ENCODE measurements at places on chromosomes 5 and 9.
A peak's percentile ranks its signal among the peaks of the same experiment; 100 is the strongest.

DNA sequence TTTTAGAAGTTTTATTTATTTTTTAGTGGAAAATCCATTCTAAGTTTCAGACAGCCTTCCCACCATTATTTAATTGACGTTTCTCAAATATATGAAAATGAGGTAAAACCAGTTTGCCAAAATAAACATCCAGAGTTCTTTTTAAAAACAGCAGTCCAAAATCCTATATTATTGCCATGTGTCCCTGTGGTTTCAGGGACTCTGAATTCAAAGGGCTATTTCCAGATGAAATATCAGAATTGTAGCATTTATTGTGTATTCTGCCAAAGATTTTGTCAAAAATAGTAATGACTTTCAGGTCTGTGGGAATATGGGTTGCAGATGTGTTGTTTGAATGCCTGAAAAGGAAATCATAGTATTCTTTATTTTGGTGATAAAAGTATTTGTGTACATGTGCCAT, 41.6 kb downstream of the XRCC4 start:
- no peak for DNase-seq

DNA sequence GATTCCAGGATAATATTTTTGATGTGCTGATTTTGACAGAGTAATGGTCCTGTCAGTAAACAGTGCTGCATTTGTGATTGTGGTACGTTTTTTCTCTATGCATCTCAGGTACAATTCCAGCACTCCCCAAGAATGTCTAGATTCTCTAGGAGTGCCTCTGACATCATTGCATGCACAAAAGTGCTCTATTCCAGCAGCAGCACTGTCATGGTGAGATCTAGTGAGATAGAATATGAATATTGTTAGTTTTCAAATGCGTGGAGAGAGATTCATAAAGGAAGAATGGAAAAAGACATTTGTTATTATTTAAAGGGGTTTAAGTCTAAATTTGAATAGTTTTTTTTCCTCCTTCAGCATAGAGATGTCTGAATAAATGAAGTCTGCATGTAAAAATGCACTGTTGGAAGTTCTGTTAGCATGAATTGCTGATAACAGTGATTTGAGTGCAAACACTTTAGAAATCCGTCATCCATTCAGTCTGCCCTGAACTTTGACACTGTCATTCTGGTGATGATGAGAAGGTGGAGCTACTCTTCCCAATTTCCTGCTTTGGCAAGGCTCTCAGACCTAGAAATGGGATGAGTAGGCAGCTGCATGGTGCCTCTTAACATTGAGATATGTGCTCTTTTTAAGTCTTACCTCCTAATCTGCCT, 84.6 kb downstream of the GAPVD1 start:
- DNase-seq: no peak

DNA sequence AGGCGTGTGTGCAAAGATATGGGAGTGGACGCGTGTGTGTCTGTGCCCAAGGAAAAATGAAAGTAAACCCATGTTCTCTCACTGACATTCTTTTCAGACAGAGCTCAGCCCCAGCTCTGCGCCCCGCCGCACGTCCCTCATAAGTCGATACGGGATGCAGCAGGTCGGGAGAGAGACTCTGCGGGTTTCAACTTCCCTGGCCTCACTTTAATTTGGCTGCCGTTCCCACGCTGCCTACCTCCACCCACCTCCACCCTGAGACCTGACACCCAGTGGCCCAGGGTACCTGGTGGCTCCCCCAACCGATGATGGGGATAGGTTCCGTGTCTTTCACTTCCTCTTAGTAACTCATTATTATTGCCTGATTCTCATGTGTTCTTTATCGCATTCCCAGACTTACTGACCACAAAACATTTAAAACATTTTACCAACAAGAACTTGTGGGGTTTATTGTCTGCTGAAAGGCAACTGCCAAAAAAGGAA, 19.4 kb downstream of the LHX2 start:
- no peak for DNase-seq

GRCh38 chr5:74638970-74639806, 1.3 kb downstream of the ENC1 start:
- DNase-seq: no peak

- DNase-seq: no peak
Measured at GRCh38 chr9:21750021-21750735, 52.3 kb upstream of the MTAP start.

DNA sequence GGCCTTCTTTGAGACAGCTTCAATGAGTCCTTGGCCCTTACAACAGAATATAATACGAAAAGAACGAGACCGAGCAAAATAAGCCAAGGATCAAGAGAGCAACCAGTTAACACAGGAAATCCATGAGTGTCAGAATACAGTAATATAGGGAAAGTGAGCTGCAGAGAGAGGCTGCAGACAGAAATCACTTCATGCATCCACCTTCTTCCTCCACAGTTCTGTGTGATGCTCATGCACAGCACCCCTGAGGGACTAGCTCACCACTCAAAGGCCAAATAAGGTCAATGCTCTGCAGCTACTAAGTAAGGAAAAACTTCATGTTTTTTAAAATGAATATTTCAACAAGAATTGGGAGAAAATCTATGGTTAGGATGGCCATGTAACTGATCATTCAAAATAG, 257.1 kb downstream of the MCTP1 start:
- no peak for DNase-seq

- DNase-seq: no peak
Measured at GRCh38 chr5:175718401-175719108, 60.7 kb downstream of the HRH2 start.

DNA sequence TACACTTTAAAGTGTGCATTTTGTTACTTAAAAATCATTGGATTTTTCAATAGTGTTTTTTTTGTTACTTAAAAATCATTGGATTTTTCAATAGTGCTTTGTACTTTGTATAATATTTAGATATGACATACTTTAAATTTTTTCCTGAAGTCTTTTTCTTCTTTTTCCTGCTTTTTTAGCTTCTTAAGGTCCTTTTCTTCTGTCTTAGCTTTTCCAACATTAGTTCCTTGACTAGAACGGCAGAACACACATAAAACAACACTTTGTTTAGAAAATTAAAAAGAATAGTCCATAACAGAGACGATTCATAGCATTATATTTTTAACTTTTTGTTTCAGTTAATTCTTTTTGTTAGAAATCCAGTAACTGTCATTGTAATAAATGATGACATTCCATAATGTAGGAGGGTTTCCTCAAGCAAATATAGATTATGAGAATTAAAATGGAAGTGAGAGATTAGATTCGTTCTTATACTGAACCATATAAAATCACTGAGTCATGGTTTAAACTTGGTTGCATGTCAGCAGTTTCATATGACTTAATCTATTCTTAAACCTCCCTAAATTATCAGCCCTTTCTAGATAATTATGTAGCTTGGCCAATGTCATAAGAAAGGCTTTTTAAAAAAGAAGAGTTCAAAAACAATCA, 45.3 kb upstream of the RICTOR start:
- DNase-seq: no peak

DNA sequence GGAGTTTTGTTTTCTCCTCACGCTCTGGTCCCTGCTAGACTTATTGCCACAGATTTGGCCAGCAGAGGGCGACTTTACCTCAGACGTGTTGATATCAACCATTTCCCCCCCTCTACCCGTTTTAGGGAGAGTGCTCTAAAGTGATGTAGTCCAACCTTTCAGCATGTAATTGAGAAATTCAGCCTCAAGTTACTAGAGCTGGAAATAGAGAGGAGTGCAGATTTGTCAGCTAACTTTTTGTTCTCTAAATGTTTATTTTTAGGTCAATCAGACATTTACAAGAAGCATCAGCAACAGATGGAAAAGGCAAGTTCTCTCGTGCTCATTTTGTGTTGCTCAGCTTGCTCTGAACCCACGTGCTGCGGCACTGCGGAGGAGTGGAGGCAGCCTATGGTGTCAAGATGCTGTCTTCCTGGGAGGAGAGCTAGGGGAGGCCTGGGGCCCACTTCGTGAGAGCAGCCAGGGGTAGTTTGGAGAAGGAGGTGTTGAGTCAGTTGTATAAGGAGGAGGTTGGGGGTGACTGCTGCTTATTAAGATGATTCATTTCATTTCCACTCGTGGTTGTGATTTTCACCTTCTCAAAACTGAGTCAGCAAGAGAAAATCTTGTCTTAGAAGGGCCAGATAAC, 53.6 kb downstream of the GPR107 start:
- DNase-seq: peak; percentile 13

- no peak for DNase-seq
Measured at GRCh38 chr9:73116031-73116430, 35.6 kb upstream of the ANXA1 start.

DNA sequence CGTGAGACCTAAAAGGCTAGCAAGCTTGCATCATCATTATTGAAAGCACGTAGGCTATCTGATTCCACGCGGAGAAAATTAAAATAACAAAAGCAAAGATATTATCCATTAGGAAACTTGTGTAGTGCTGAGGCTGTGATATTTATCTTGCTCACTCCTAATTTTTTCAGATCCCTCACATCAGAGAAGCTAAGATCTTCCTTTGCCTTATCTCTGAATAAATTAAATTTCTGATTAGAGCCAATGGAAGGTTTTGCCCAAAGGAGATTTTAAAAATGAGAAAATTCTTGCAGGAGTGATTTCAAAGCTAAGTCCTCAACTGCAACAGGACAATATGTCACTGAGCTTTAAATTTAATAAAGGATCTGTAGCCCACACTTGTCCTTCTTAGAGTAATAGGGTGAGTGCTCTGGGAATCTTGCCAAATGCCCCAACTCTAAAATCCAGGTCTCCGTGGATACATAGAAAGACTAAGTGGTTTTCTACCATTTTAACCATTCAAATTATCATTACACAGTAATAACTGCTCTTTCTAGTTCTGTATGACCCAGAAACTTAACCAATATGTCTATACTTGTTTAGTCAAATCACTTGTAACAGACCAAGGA, 295.0 kb downstream of the CAAP1 start:
- no peak for DNase-seq

DNA sequence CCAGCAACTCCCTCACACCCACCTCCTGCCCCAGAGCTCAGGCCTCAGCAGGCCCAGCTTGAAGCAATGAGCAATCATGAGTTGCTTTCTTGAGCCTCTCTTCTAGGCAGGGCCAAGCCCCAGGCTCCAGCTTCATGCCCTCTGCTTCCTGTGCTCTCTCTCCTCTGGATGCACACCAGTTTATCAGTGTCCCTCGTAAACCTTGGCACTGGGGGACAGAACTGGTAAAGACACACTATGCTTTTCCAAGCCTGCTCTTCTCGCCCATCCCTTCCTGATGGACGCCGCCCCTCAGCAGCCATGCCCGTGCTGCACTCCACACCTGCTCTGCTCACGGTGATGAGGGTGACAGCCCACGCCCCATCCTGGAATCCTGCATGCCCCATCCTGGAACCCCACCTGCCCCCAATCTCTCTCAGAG, 49.4 kb upstream of the ORM1 start:
- DNase-seq: no peak

DNA sequence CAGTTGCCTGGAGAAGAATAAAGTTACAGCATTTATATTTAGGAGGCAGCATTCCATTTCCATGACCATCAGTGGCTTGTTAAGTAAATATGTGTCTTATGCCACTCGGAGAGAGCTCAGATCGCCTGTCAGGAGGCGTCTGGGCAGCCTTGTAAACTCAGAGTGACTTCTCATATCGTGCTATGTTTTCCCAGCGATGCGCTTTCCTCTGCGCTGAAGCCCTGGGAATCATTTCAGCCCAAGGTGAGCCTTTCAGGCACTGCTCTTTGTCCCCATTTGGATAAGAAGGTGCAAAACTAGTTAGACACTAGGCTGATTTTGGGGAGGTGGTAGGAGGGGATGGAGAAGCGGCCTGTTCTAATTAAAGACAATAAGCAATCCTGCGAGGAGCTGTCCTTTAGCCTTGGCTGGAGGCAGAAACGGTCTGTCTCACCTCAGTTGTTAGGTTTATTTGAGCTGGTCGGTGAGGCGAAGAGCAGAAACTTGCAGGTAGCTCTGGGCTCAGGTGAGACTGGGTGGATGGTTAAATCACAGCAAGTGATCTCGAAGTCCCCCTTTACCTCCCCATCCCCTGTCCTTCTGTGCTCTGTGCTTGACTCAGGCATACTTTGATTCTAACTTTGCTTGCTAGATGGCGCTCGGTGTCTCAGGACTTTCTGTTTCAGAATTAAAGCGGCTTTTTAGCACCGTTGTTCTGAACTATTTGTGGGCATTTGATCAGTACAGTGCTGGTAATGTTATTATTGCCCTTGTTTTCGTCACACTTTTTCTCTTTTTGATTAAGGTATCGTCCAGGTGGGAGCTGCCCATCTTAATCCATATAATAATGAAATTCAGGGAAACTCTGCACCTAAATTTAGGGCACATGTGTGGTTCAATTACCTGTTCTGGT, 24.6 kb downstream of the NR2F1 start:
- no peak for DNase-seq

DNA sequence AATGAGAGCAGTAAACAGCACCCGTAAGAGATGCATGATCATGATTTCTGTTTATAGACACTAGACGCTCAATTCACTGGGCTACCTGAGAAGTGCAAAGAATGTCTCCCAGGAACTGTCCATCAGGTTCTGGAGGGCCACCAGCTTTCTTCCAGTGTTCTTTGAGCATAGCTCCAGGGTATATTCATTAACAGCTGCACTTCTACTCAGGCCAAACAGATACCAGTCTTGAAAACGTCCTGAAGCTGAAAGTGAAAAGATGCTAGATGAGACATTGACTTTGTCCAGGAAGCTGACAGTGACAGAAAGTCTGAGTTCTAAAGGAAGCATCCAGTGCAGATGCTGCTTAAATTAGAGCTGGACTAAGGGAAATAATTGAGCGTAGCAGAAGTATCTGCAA, 488.7 kb upstream of the TYRP1 start:
- DNase-seq: no peak

- no peak for DNase-seq
Measured at GRCh38 chr5:58491216-58491892, at the start of gene GAPT. Gene GAPT, plus strand, starts transcription at chr5:58491435. Its CDS starts 3,102 bp downstream, at chr5:58494537.

DNA sequence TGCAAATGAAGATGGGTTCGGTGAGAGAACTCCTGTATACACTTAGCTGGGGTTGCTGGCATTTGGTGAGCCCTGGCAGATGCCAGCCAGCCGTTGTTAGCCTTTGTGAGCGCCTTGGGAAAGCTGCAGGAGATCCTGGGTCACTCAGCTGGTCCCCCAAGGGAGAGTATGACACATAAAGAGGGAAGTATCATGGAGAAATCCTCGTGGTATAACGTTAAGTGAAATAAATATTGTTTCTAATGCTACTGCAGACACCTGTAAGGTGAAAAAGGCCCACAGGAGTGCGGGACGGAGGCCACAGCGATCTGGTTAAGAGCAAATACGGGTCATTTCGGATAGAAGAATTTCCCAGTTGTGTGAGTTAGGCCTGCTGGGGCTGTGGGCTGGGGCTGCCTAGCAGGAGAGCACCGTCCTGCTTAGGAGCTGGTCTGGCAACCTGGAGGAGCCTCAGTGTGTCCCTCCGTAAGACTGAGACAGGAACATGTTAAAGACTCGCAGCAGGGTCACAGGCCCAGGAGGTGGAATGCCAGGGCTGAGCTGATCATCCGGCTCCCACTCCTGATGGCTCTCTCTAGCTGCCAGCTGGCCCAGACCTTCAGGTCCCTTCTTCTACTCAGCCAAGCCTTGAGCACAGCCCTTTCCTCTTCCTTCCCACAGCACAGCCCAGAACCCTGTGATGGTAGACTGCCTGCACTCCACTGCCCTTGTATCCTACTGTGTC, 4.9 kb downstream of the NKX2-5 start:
- no peak for DNase-seq

GRCh38 chr5:14438195-14438606, 143.4 kb upstream of the OTULINL start:
- DNase-seq: no peak

Data from esophagus squamous epithelium (tissue), 5 donors.